ENCODE measurements at places on chromosomes 4 and X.

DNA sequence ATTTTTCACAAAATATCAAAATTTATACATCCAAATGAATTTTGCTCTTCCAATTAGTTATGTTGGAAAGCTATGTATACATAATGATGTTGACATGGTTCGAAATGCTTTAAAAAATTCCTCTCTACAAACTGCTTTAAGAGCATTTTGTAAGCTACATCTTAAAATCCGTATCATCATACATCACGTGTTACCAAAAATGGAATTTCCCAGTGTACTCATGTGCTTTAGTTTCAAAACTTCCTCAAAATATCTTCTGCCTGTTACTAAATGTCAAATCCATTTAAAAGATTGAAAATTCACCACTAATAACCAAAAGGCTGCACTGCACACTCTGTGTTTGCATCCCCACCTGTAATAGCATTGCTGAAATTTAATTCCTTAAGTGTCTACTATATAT lies 87.9 kb downstream of the WDFY3 start:
- DNase-seq = no peak

DNA sequence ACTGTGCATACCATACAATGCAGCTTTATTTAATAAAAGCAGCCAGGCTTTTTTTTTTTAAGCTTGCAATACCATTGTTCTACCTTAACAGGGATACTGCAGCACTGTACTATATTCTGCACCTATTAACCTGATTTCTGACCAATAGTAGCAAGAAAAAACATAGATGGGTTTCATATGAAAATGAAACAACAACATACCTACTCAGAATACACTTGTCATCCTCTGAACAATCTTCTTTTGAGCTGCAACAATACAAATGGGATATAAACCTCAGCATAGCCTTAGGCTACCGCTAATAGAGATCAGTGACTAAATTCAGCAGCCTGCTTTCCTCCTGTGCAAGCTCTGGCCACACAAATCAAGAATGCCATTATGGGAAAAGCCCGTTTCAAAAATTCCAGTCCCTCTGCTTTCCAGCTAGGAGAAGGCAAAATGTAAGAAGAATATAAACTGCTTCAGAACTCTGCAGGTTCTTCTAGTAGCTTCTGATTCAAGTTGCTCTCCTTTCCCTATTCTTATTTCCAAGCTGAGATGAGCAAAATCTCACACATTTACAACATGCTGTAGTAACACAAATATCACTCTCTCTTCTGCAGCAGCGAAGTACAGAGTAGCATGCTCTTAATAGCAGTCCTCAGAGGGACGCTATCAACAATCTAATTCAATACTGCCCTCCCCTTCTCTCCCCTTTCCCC lies 143.4 kb downstream of the KLHL13 start:
- no peak for DNase-seq

- no peak for DNase-seq
Observed at GRCh38 chr4:147157860-147158701, 212.4 kb upstream of the TTC29 start.

- DNase-seq = peak; percentile 84
Observed at GRCh38 chr4:40990236-40990898, 224.0 kb downstream of the APBB2 start.

- no peak for DNase-seq
Observed at GRCh38 chrX:124223524-124223923, 108.9 kb upstream of the TEX13D start.

- DNase-seq = no peak
Observed at GRCh38 chr4:159006202-159006601, 96.7 kb upstream of the RAPGEF2 start.

DNA sequence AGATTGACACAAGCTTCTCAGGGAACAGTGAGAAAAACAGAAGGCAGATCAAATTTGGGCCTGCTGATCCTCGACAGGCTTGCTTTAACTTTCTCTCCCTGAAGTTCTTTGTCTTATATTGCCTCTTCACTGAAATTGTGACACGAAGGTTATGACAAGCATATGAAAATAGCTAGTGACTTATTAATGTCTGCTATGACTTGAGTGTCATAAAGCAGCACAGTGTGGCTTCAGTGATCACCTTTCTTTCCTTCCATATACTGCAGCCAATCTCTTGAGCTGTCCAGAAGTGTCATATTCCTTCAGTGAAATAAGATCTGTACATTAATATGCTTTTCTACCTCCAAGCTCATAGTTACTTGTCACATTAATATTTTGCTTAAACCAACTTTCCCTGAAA lies 870.2 kb downstream of the C4orf33 start:
- DNase-seq = no peak

DNA sequence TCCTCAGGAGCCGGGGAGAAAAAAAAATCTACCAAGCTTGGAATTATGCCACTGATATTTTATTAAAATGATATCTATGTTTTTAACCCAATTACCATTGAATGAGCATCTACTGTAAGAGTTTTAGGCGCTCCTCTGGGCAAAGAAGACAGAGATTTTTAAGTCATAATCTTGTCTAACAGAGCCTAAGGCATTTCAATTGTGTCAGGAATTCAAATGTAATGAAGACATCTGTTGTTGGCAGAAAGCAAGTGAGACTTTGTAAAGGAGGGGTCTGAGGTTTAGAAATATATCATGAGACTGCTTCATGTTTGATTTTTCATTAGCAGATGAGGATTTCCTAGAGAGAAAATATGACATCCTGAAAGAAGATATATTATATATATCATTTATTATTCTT lies 1158.1 kb downstream of the FSTL5 start:
- DNase-seq = no peak

GRCh38 chrX:64394874-64395567 lies at the start of gene MTMR8:
MTMR8 (minus strand) TSS chrX:64395452; CDS start chrX:64395363, 89 bp downstream.
- no peak for DNase-seq

DNA sequence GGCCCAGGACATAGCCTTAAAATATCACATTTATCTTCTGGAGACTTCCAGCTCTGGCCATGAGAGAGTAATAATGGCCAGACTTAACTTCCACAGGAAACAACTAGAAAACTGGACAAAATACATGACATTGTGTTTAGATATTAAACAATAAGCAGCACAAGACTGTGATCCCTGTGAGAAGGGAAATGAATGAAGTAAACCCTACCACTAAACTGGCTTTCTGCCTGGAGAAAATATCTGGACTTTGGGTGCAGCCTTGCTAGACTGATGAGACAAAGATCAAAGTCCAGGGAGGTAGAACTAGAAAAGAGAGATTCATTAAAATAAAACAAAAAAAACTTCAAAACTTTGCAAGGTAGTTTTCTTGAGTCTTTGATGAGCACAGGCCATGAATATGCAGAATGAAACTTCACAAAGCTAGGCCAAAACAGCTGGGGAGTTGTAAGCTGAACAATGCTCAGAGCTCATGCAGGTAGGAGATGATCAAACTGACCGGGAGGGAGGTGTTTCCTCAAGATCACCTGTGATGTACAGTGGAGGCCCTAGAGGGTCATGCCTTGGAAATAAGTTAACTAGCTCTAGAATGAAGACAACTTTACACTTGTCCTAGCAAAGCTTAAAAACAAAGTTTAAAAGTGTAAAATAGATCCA lies 147.0 kb upstream of the SH3RF1 start:
- DNase-seq = no peak

- no peak for DNase-seq
Observed at GRCh38 chr4:118825799-118826198, 10.1 kb downstream of the SEC24D start.

DNA sequence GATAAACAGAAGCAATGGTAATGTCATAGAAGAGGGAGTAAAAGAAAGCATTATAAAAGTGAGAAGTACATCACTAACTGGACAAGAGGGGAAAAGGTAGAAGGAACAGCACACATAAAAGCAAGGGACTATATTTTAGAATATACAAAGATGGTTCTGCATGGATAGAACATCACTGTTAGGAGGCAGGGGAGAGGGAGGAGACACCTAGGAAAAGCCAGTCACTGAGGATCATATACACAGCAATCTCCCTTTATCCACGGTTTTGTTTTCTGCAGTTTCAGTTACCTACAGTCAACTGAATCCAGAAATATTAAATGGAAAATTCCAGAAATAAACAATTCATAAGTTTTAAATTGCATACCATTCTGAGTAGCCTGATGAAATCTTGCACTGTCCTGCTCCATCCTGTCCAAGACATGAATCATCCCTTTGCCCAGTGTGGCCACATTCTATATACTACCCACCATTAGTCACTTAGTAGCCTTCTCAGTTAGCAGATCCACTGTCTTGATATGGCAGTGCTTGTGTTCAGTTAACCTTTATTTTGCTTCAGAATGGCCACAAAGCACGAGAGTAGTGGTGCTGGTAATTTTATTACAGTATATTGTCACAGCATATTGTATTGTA lies 74.2 kb downstream of the PPA2 start:
- no peak for DNase-seq

DNA sequence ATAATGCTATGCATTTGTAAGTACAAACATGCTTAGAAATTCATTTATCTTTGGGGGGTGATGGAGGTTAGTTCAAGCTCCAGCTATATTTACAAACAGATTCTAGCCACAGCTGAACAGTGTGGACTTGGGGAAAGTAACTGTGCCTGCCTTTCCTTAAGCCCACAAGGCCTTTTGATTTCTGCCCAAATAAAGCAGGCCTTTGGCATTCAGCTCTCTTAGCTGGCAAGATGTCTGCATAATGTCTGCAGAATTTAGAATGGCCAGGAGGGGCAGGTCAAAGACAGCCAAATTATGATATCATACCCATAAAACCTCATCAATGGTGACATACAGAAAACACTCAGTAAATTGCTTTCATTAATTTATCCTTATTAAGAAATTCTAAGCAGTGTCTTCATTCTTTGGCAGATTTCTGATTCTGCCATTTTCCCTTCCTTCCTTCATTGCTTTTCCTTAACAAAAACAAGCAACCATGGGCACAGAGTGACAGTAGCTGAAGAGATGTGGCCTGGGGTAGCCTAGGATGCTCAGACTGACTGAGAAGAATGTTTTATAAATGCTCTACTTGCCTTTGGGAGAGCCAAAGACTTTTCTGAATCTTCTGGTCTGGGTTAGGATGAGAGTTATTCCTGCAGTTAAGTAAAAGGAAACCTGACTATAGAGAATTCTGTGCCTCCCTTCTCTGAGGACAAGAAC lies 538.7 kb upstream of the NR3C2 start:
- no peak for DNase-seq

- DNase-seq = no peak
Observed at GRCh38 chr4:94911106-94911505, 153.4 kb downstream of the BMPR1B start.

GRCh38 chr4:38958453-38959190 lies 73.6 kb downstream of the TMEM156 start:
- DNase-seq = no peak

DNA sequence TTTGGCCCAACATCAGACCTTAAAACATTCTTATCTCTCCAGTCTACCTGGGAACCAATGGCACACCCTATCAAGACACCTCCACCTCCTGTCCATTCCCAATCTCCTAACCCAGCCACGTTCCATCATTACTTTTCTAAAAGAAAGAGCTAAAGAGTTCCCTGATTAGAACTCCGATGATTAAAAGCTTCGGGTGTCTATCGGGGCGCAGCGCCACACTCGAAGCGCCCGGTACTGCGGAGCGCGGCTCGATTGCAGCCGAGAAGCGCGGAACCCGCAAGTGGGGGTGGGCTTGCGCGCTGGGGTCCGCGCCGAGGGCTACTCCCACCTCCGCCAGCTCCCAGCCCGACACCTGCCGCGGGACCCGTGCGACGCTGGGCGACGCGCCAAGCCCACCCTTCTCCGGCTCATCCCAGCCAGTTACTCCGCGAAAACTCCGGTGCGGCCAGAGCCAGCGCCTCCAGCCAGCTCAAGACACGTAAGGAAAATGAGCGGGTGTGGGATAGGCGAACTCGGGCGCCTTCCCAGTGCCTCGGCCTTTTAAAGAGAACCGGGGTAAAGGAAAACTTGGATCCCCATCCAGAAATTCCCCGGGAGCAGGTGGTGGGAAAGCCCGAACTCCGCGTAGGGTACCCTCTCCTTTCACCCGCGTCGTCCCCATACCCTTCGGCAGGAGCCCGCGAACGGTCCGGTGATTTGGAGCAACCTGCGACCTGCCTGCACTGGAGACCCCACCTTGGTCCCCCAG lies 593 bp downstream of the NPY1R start:
- no peak for DNase-seq

DNA sequence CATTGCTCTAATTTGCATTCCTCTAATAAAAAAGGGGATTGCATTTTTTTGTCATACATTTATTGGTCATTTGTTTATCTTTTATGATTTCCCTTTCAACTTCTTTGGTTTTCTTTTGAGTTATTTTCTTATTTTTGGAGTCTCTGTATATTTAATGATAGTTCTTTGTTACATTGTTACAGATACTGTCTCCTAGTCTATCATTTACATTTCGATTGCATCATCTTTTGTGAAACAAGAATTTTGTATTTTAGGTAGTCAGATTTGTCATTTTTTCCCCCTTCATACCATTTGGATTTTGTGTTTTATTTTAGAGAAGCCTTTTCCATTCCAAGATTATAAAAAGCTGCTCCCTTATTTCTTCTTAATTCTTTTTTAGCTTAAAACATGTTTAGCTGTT lies 37.1 kb downstream of the SNX25 start:
- no peak for DNase-seq

DNA sequence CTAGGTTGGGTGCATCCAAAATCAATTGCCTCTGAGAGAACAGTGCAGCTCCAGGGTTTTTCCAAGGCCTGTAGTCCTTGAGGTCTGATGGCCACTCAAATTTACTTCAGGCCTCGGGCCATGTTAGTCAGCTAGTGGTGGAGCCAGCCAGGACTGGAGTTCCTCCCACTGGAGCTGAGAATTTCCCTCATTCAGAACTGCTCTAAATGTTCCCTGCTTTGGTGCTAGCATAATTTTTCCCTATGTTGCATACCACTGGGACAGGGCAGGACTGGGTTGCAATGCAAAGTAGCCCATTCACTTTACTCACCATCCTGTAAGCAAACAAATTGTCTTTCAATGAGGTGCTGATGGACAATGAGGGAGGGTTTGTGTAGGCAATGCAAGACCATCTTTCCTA lies 146.0 kb upstream of the ZXDB start:
- DNase-seq = no peak

DNA sequence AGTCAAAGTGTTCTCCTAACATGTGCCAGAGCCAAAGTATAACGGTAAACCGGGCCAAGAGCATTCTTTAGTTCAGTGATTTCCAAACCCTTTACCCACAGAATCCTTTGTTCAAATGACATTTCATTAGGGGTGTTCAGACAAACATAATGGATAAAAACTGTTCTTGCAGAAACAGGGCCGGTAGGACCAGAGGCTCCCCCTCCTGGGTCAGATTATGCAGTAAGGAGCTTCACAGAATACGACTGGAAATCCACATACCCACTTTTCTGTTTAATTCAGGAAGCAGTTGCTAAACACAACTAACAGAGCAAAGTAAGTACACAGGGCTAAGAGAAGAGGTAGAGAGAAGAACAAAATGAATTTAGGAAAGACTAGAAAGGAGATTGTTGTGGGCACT lies 46.6 kb upstream of the TMEM184C start:
- DNase-seq = no peak

DNA sequence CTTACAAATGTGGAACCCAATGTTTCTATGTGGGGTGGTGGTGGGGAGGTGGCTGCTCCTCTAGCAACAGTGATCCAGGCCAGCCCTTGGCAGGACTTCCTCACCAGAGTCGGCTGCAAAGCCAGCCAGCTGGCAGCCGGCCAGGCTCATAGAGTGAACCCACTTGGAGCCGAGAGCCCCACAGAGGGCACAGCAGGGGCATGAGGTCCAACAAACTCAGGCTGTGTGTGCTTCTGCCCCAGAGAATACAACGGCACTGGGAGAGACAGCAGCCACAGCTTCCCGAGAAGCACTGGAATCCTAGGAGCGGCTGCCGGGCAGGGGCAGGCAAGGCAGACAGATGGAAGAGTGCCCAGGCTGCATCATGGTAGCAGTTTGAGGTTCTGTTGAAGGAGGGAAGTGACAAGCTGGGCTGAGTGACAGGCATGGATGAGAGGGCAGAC lies 23.5 kb upstream of the SOWAHD start:
- DNase-seq = no peak
